ENCODE measurements at places on chromosomes 1 and 21.

- DNase-seq: no peak
Measured at GRCh38 chr21:36478941-36479340, 981 bp downstream of the CLDN14 start.

GRCh38 chr1:21857142-21857839 is 45.2 kb downstream of the LDLRAD2 start:
- DNase-seq: no peak

GRCh38 chr1:247330548-247331171 is 1.0 kb downstream of the ZNF496 start:
- no peak for DNase-seq

DNA sequence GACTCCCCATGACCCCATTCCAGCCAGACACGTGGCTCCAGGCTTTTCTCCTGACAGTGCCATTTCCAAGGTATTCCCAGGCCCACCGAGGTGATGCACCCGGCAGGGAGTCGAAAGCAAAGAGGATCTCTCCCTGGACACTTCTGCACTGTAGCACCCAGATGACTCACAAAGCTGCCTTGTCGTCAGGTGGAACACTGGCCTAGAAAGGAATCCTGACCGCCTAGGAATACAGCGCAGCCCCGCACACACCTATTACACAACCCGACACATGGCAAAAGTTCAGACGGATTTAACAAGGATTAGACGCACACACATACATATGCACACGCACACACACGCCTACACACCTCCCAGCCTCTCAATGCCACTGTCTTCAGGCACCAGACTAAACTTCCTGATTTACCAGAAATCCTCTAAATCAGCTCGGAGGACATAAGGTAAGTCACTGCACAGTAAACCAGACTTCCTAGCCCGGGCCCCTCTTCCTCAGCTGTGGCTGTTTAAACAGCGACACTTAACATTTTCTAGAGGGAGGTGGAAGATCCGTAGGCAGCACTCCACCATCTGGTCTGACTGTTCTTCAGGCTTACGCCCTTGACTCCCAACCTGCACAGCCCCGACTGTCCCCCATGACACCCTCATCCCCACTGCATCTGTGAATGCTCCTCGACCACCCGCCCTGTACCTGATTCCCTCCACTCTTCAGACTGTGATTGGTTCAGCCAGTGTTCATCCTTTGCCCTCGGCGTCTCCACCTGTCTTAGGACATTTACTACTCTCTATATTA is 12.7 kb downstream of the FAM89A start:
- no peak for DNase-seq

DNA sequence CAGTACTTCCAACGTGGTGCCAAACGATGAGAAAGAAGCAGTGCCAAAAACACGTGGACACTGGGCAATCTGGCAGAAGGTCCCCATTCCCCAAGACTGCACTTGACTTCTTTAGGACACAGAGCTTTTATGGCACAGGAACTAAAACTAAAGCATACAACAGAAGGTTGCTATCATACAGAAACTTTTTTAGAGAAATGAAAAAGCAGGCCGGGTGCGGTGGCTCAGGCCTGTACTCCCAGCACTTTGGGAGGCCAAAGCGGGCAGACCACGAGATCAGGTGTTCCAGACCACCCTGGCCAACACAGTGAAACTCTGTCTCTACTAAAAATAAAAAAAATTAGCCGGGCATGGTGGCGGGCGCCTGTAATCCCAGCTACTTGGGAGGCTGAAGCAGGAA is 43.0 kb downstream of the GNB1 start:
- DNase-seq: no peak

DNA sequence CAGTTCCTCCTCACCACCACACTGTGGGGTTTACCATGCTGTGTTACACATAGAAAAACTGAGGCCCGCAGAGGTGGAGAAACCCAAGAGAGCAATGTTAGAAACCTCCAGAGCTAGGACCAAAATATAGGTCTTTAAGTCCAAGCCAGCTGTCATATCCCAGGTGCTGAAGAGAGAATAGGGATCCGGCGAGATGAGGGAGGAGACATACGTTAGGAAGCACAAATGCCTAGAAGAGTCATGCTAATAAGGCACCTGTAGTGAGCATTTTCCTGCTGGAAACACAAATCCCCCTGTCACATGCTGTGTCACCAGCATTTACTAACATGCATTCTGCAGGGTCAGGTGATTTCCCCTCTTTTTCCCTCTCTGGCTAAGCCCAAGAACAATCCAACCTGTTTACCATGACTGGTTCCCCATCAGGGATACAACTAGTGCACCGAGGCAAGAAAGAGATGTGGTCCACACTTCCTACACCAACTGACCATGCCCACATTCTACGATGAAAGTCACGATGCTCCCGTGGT is 168.6 kb upstream of the CAMK1G start:
- DNase-seq: no peak

DNA sequence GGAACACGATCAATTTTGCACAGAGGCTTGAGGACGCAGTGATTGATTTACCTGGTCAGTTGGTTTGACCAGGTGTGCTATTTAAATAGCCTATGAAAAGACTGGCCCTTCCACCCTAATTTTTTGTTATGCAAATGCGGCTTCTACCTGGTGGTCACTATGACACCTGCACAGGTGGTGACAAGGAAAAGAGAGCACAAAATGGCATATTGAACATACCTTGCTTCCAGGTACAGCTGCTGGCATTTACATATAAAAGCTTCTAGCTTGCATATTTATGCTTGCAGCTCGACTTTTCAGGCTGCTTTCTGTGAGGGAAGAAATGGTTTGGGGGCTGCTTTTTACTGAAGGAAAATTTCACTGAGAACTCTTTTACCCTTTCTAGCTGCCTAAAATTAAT is 15.3 kb upstream of the FMO4 start:
- DNase-seq: no peak

DNA sequence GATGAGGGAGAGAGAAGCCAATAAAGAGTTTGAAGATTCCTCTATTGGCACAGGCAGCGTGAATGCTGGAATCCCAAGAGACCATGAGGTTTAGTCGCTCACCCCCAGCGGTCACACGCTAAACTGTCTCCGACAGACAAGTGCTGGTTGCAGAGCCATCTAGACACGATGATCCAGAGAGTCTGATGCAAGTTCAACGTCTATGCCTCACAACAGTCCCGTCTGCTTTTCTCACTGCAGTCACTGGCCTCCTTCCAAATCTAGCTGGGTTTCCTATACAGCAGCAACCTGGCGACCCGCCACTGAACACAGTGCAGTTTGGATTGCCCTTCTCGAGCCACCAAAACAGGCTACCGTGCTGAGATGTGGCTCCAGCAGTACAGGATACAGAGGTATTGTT is 98.6 kb upstream of the KRTAP19-8 start:
- peak; percentile 74 for DNase-seq

- DNase-seq: no peak
Measured at GRCh38 chr1:214050513-214051401, 63.0 kb downstream of the PROX1 start.

GRCh38 chr1:219812086-219812485 is 116.3 kb downstream of the SLC30A10 start:
- no peak for DNase-seq

- peak; percentile 65 for DNase-seq
Measured at GRCh38 chr1:240285540-240285939, 193.9 kb downstream of the FMN2 start.

DNA sequence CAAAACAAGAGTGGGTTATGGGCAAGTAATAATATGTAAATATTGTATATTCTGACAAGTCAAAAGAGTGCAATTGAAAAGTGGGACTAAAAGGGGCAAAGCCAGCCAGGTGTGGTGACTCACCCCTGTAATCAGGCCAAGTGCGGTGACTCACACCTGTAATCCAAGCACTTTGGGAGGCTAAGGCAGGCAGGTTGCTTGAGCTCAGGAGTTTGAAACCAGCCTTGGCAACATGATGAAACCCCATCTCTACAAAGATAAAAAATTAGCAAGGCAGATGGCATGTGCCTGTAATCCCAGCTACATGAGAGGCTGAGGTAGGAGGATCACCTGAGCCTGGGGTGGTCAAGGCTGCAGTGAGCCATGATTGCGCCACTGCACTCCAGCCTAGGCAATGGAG is 304.0 kb downstream of the HHIPL2 start:
- peak; percentile 40 for DNase-seq

GRCh38 chr1:61441723-61442262 is 283.1 kb downstream of the TM2D1 start:
- no peak for DNase-seq

GRCh38 chr21:41676198-41676597 is 90.7 kb downstream of the RIPK4 start:
- DNase-seq: no peak

GRCh38 chr1:185653615-185654014 is 80.6 kb upstream of the HMCN1 start:
- no peak for DNase-seq

GRCh38 chr1:170445096-170445495 is 86.9 kb upstream of the GORAB start:
- peak; percentile 84 for DNase-seq

GRCh38 chr1:117008656-117009055 is 7.1 kb downstream of the CD101 start:
- no peak for DNase-seq

DNA sequence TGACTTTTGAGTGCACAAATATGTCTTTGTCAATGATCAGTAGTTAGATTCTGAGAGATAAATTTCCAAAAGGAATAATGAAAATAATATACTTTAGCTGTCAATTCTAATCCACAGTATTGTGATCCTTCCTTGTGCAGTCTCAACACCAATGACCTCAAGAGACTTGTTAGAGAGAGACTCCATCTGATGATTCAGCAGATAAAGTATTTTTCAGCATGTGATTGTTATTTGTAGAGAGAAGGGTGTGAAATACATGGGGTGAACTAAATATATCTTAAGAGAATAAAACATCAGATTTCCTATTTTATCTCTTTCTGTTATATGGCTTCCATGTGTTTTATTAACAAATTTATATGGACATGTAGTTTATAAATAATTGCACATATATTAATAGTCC is 5.9 kb upstream of the ZNF124 start:
- no peak for DNase-seq

DNA sequence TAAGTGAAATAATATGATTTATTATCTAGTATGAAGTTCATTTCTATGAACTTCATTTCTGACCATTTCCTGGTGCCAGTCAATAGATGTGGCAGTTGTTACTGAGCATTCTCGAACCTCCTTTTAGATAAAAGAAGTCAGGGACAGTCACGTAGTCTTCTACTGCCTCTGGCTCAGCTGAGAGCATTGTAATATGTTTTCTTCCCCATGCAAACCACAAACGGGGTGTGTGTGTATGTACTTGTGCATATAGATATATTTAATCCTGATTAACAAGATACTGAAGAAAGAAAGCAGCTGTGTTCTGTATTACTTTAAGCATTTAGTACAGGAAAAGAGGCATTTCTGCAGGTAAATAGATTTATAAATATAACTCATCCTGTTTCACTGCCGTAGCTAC is 21.6 kb downstream of the ZNF684 start:
- no peak for DNase-seq

DNA sequence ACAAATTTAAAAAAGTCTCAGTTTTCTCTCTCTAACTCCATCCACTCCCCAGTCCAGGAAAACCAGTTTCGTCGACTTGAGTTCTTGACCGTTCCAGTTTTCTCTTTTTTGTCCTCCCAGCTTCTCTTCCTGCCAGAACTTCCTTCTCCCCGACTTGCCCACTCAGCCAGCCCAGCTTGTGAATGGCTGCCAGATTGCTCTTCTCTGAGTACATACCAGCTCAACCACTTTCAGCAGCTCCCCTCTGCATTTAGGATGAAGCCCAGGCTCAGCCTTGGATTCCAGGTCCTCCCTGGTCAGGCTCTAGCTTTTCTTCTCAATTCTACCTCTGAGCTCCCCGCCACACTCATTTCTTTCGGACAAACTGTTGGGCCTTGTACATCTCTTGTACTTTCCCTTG is 1.4 kb downstream of the DIO1 start:
- DNase-seq: no peak

GRCh38 chr1:23244256-23244761 is 27.0 kb upstream of the HTR1D start:
- DNase-seq: no peak

- no peak for DNase-seq
Measured at GRCh38 chr1:47940779-47941178, 56.4 kb downstream of the TRABD2B start.

GRCh38 chr1:186575348-186575747 is 104.9 kb downstream of the PTGS2 start:
- DNase-seq: no peak

DNA sequence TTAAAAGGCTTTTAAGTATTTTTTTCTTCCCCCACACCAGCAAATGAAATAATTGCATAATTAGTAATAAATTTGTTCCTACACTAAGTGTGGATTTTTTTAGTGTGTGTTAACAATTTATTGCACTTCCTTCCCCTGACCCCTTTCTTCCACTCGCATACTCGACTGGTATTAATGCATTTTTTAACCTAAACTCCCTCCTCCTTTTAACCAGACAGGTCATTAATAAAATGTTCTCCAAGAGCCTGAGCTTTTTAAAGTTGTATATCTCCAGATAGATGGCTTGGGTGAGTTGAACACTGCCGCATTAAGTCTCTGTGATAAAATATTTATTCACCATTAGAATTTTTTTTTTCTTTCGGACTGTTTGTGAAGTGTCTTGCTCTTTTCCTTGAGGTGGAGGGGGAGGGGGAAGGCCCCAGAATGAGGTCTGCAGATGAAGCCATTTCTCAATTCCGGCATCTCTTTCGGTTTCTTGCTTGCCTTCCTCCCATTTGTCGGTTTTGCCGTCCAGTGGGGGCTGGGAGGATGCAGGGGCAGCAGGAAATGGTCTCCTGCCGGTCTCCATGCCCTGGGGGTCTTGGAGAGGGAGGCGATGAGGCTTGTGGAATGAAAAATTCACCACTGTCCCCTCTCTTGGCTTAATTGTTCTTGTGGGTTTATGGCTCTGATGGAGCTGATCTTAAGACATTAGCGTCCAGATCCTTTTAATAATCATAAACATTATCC is 64.1 kb upstream of the ACTL8 start:
- no peak for DNase-seq

- peak; percentile 92 for DNase-seq
Measured at GRCh38 chr1:106937104-106937503, 119.4 kb upstream of the PRMT6 start.

- DNase-seq: no peak
Measured at GRCh38 chr1:2416403-2416802, 4.0 kb upstream of the PEX10 start.

- DNase-seq: no peak
Measured at GRCh38 chr1:202944438-202944921, 13.6 kb downstream of the ADIPOR1 start.

- no peak for DNase-seq
Measured at GRCh38 chr21:46227811-46228344, 696 bp downstream of the LSS start.

- no peak for DNase-seq
Measured at GRCh38 chr1:32116531-32116930, 8.7 kb downstream of the KPNA6 start.

GRCh38 chr1:13926556-13926955 is 226.6 kb downstream of the PRDM2 start:
- no peak for DNase-seq

- peak; percentile 16 for DNase-seq
Measured at GRCh38 chr21:36004441-36004840, 55.9 kb downstream of the SETD4 start.
